ENCODE measurements at places on chromosomes 3 and 15.

DNA sequence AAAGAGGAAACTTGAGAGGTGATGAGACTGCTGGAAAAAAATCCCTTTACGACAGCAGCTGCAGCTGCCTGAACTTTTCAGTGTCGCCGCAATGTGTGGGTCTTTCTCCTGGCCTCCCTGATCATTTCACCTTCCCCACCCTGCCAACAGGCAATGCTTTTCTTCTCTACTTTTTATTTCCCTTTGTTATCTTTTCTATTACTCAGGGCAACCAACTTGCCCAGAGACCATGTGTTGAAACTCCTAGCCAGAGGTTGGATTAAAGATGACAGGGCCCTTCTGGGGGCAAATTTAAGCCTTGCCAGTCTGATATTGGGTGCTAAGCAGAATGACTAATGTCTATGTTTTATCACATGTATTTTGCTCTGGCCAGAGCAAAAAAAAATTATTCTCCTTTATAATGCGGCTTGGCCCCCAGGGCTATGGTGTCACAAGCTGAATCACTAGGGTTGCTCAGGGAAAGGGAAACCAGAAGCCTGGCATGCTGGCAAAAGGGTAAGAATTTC lies 51.5 kb upstream of the CFAP20DC start:
- DNase-seq, result no peak

DNA sequence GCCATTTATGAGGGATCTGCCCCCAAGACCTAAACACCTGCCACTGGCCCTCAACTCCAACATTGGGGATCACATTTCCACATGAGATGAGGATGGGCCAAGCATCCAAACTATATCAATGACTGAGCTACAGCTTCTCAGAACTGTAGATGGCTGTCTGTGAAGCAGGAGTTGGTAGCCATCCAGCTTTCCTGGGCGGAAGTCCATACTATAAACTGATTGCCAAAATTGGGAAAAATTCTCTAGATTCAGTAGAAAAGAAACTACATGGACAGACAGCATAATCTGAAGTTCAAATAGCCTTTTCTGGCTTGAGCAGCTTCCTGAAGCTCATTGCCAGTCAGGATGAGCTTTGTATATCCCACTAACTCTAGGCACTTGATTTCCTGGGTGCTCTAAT lies 214.7 kb upstream of the ZBTB20 start:
- no peak for DNase-seq

DNA sequence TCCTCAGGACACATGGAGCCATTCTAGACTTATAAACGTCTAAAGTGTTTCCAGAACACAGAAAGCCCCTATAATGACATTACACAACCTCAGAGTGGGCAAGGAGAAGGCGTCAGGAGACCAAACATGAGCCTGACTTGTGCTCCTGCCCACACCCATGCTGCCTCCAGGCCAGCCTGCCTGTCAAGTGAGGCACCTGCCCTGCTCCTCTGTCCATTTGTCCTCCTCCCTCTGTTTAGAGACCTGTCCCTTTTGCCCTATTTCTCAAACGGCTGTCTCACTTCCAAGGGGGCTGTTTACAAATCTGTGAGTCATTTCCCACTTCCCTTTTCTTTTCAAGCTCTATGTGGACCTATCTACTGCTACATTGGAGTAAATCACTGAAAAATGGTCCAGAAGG lies 21.0 kb downstream of the ZDHHC3 start:
- no peak for DNase-seq

DNA sequence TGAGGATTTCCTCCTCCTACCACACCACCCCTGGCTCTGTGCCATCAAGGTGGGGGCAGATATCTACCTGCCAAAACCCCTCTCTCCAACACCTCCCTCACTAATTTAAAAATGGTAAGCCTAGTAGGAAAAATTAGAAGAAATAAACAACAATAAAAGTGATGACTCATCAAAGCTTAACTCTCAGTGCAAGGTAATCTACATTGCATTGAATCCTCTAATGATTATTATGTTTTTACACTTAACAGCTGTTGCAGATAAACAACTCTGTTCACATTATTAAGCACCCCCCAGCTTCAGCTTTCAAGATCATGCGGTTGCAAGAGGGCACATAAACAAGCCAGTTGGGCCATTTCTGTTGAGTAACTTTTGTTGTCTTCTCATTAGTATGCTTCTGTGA lies 396.1 kb upstream of the ATP11B start:
- peak; percentile 17 for DNase-seq

- DNase-seq, result peak; percentile 87
Measured at GRCh38 chr3:195559723-195560409, 16.7 kb upstream of the PPP1R2 start.

DNA sequence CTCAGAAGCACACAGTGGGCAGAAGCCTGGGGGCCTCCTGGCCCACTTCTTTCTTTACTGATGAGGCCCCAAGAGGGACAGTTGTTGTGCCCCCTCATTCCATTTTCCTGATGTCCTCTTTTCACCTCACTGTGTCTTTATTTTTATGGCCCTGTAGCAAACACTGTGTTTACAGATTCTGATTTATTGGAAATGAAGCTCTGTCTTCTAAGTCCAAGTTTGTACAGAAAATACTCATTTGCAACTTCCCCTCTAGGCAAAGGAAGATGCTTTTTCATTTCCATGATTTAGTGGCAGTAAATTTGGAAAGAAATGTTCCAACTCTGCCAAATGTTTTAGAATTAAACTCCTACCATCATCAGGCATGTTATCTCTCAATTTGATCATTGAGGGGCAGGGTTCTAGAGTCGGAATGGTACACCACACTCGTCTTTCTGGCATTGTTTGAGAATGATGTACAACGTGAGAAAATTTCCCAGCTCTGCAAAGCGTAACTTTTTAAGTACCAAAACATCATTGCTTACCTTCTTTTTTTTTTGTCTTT lies 129.7 kb downstream of the ARNT2 start:
- no peak for DNase-seq

GRCh38 chr15:90435652-90436337 lies 47.8 kb downstream of the IQGAP1 start:
- DNase-seq, result no peak

GRCh38 chr15:84747416-84748273 lies 747 bp upstream of the ZNF592 start:
- DNase-seq, result peak; percentile 61

GRCh38 chr15:74144153-74144775 lies 13.9 kb downstream of the ISLR2 start:
- peak; percentile 5 for DNase-seq

GRCh38 chr3:173892547-173892946 lies 495.0 kb downstream of the NLGN1 start:
- no peak for DNase-seq

DNA sequence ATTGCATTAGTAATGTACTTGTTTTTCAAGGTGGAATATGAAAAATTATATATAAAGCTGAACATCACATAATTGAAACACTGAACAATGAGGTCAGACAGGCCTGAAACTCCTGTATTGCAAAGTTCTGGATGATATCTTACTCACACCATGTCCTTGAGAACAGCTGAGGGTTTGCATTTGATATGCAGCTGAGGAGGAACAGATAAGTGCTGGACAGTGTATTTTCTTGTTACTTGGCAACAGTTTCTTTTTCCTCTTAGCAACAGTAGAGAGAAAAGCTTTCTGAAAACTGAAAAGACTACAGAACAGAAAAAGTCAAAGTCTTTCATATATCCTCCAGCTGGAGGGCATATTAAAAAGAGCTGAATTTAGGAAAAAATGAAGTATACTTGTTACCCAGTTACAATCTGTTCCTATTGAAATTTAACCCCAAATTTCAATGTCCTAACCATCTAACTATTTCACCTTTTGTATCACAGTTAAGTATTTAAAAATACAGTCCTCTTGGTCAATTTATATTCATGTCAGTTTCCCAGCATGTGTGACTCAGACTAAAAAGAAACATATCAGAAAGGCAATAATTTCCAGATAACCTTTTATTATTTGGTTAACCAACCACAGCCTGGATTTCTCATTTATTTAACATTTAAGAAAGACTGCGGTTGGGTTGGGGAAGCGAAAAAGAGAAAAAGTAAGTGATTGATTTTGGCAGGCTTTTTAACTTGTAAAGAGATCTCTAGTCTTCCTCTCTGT lies 733.0 kb upstream of the DPPA4 start:
- no peak for DNase-seq

- peak; percentile 52 for DNase-seq
Measured at GRCh38 chr3:124760601-124761000, 30.3 kb downstream of the UMPS start.

- DNase-seq, result no peak
Measured at GRCh38 chr3:16896094-16896627, 11.4 kb downstream of the PLCL2 start.

DNA sequence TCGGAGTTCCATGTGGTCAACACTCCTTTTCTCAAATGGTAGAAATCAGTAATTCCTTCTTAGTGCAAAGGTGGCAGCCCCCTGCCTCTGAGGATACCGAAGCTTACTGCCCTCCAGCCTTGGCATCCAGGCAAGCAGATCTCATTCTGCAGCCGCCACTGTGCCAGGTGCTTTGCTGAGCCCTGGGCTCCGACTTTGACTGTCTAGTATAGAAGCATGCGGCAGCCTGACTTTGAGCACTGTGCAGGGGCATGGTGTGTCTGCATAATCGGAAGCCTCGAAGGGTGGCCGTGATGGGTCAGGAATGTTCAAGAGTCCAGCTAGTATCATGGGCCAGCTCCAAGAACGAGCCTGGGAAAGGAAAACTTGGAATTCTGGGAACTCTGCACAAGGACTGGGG lies 39.7 kb downstream of the ABTB1 start:
- DNase-seq, result no peak

DNA sequence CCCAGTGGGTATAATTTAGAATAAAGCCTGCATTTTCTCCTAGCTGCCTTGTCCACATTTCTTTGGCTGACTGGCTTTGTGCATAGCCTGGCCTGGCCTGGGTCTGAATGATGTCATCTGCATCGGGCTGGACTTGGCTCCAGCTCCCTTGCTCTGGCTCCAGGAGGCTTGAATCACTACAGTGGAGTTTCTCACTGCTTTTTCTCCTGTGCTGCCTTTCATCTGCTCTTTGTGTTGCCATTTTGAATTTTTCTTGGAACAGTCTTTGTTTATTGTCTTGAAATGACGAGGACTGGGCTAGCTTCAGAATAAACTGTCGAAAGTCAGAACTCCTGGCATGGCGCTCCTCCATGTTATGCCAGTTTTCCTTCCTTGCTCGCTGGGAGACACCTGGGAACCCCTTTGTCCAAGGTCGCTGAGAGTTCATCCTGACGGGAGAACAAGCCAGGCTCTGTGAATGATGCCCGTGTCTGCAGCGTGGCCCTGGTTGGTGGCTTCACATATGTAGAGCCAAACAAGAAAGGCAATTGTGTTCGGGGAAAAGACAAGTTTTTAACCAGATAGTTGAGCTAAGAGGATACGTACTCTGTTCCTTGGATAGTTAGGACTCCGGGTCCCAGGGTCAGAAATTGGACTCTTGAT lies 258.9 kb downstream of the PDZRN3 start:
- no peak for DNase-seq

GRCh38 chr15:70443486-70444273 lies 319.7 kb downstream of the UACA start:
- no peak for DNase-seq

DNA sequence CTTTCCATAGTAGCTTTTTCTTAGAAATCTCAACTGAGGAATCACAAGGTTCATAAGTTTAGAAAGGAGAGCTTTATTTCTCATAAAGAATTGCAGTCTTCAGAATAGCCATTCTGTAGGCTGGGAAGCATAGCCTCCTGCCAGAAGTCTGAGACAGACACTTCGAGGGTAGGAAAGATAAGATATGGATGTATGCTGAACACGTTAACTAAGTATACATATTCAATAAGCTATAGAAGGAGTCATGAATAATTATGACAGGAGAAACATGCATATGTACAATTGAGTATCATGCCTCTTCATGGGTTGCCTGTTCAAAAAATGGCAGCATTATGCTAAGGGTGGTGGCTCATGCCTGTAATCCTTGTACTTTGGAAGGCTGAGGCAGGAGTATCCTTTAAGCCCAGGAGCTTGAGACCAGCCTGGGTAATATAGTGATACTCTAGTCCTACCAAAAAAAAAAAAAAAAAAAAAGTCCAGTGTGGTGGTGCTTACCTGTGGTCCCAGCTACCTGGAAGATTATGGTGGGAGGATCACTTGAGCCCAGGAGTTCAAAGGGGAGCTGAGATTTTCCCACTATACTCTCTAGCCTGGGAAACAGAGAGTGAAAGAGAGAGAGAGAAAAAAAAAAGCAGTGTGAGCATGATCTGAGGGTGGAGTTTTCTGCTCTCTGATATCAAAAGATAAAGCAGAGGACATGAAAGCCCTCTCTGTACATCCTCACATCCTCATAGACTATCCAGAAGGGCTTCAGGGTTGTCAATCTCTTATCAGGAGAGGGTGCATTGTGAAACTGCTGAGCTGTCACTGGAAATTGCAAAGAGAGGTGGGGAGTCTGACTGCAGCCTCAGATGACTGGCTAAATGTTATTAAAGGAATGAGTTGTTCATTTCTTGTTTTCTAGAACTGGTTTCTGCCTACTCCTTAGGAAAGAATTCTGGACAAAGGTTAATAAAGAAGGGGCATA lies 23.6 kb upstream of the CADPS start:
- no peak for DNase-seq

DNA sequence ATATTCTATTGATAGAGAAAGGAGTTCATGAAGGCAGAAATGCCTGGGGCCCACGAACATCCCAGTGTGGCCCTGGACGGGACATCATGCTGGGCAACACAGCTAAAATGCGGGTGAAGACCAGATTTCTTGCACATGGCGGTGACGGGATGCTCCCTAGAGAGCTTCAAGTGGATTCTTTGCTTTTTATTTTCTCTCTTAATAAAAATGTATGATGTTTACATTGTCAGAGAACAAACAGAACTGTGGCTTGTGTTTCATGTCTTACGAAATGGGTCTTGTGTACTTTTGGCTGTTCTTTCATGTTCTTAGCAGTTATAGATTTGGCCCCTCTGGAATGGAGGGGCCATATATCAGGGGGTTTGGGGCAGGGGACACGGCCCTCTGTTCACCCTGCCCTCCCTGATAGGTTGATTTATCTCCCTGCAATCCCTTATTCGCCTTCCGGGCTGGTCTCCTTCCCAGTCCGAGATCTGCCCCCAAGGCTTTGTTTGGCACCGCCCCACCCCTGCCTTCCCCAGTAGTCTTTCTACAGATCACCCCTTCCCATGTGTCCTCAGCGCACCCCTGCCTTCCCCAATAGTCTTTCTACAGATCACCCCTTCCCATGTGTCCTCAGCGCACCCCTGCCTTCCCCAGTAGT lies 68.7 kb upstream of the CGNL1 start:
- DNase-seq, result no peak

- no peak for DNase-seq
Measured at GRCh38 chr15:62624547-62625378, 417.8 kb upstream of the TPM1 start.

DNA sequence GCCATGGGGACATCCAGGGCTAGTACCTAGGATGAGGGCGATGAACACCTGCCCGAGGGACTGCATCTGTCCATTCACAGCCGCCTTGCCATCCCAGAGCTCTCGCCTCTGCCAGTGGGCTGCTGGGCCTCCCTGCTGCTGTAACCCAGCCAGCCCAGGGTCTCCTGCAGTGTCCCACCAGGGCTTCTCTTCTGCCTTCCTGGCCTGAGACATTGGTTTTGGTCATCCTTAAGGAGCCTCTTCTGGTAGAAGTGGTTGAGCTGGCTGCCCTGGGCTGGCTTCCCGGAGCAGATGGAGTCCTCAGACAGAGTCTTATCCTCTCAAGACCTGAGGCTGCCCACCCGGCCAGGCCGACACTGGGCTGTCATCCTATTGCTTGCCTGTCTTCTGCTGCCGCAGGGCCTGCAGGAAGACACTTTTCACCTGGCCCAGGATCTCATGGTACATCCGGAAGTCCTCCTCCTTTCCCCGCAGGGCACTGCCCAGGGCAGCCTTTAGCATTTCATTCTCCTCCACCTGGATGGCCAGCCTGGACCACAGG lies 6.1 kb upstream of the HHATL start:
- DNase-seq, result no peak
